ENCODE measurements at places on chromosomes 7 and 10.

GRCh38 chr10:396107-396506 lies 260.9 kb downstream of the ZMYND11 start:
- no peak for DNase-seq

DNA sequence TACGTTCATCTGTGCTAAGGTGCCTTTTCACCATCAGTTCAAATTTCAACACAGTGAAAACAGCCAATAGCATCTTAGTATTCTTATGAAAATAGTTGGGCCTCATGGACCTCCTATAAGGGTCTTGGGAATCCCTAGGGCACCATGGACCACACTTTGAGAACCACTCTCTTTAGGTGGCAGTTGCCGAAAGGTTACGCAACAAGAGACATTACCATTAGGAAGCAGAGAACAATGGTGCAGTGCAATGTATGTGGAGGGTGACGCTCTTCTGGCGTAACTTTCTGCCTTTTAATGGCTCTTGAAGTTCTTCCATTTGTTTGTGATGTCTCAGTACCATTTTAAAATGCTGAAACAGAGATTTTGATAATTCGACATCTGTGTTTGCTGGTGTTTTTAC lies 131.1 kb downstream of the CNNM2 start:
- DNase-seq = no peak

DNA sequence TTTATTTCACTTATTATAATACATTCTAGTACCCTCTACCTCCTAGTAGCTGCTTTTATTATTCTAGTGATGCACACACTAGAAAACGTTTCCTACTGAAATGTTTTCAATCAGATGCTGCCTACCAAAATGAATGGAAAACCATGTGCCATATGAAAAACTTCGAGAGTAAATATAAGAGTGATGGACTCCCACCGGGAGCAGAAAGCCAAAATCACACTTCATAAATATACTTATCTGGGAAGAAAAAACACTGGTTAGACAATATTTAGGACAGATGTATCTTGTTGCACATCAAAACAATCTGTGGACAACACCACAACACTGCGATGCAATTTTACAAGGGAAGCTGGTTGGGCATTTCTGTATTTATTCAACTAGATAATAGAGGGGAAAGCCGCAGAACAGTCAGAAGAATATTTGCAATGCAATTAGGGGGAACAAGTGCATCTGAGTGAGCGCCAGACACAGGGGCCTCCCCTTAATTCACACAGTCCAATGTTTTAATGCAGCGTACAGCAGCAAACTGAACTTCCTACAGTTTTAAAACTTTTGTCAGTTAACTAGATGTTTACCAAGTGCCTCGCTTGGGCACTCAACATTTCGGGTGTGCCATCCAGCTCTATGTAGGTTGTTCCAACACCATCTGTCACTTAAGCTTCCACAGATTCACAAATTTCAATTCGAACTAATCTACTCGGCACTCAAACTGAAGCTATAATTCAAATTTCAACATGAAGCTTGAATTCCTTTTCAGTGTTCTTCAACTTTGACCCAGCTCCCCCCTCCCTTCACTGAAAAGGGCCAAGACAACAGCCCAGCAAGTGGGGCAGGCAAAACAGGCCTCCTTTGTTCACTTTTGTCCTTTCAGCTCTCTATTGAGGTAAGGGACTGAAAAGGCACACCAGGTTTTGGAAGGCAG lies 7.4 kb downstream of the NRCAM start:
- no peak for DNase-seq

DNA sequence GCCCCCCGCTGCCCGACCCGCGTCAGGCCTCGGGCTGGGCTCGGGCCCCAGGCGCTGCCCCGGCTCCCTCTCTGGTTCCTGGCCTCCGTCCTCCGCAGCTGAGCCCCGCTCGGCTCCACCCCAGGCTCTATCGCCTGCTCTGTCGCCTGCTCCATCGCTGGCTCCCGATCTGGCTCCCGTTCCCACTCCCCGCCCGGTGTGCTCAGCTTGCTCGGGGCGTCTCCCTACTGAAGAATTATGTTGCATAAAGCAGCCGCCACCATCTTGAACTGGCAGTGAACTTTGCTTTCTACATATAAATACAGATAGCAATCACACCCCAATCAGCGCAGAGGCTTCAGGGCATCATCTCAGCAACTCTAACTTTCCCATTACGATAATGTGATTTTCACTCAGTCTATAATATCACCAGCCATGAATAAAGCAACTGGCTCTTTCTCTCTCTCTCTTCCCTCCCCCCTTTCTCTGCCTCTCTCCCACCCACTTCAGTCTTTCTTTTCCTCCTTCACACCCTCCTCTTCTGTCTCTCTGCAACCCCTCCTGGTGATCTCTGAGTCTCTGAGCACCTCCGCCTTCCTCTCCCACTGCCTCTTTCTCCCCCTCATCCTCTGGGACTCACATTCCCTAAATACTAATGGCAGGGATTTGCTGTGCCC lies 43.3 kb upstream of the BTRC start:
- DNase-seq = no peak

DNA sequence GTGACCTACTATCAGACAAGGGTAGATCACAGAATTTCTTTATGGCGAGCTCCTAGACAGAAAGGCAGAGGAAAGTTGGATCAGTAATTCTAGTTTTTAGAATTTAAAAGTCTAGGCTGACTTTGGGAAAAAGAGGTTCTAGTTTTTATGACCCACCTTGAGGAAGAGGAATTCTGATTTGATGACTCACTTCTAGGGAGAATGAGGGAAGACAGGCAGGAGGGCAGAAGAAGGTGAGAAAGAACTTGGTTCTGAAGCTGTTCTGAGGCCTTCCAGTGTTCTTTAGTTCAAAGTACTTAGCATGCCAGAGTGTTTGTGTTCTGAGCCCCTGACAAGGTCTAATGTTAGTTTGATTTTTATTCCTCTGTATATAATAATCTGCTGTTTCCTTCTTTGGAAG lies 97.2 kb downstream of the PODXL start:
- no peak for DNase-seq

GRCh38 chr7:3240826-3241430 lies 60.1 kb upstream of the SDK1 start:
- no peak for DNase-seq

DNA sequence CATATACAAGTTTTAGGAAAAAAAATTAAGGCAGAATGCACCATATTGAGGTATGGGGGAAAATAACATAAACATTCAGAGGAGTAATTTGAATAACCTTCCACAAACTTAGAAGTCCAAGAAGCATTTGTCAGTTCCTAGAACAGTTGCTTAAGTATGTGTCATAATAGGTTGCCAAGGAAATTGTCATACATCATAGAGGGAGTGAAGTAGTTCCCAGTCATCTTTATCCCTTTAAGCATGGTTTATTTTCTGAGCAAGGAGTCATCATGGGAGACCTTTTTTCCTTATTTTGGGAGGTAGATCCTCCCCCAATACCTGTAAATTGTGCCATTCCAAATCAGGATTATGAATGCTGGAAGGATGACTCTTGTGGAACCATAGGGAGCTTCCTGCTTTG lies at the start of gene SSMEM1:
SSMEM1 (plus strand) TSS at position 219 of the 400 bp plus-strand sequence; CDS start at position 270, 51 bp downstream.
- no peak for DNase-seq

DNA sequence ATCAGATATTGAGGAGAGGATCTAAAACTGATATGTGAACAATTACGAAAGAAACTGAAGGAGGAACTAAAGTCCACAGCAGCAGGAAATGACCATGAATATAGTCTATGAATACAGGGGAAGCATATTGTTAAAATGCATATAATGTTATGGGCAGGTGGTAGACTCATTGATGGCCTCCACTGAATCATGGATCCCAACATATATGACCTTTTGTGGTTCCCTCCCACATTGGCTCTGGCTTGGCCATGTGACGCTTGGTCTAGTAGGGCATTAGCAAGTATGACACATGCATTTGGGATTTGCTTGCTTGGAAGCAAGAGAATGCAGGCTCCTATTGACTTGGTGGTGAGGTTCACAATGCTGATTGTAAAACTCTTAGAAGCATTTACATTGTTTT lies 55.2 kb upstream of the RAB18 start:
- DNase-seq = no peak

DNA sequence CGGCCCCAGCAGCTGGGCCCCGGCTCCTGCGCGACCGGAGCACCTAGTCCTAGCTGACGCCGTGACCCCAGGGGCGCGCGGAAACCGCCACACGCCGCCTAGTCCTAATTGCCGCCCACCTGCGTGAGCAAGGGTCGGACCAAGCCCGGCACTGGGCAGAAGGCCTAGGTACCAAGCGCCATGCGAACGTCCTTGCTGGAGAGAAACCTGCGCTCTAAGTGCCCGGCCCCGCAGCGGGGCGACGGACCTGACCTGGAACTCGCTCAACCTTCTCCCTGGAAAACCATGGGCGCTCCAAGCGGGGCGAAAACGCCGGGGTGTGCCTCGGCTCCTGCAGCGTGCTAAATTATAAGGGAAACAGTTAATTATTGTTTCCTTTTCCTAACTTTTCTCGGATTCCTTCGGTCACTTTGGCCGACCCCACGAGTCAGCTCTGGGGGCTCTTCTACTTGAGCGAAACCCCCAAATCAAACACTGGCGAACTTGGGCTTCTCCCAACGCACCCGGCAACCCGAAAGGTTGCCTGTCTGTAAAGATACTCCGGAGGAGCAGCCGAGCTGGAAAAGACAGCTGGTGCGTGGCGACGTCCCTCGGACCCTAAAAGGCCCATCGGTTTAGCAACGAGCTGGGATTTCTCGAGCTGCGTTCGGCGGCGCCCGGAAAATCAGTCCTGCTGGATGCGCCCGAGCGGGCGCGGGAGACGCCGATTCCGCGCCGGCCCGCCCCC lies 5.3 kb upstream of the EBF3 start:
- no peak for DNase-seq

DNA sequence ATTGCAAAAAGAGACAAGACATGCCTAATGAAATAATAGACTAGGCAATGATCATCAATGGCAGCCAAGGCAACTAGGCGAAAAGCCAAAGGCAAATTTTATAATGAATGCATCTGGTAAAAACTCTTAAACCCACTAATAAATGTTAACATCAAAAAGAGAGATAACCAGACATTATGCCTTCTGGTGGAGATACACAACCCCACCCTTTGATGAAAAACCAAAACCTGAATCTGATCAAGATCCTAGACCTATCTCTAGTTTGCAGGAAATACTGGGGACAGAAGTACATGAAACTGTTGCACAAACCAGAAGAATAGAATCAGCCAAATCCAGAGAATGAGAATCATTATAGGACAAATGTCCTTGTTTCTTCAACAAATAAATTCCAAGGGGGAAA lies 22.0 kb upstream of the GSAP start:
- DNase-seq = no peak

- DNase-seq = no peak
Observed at GRCh38 chr7:157433628-157434027, 96.8 kb downstream of the DNAJB6 start.

- no peak for DNase-seq
Observed at GRCh38 chr7:44043902-44044301, 600 bp upstream of the DBNL start.

GRCh38 chr7:5634107-5634950 lies 147.1 kb downstream of the RNF216 start:
- no peak for DNase-seq

- DNase-seq = no peak
Observed at GRCh38 chr10:116141855-116142254, 131.2 kb downstream of the GFRA1 start.

DNA sequence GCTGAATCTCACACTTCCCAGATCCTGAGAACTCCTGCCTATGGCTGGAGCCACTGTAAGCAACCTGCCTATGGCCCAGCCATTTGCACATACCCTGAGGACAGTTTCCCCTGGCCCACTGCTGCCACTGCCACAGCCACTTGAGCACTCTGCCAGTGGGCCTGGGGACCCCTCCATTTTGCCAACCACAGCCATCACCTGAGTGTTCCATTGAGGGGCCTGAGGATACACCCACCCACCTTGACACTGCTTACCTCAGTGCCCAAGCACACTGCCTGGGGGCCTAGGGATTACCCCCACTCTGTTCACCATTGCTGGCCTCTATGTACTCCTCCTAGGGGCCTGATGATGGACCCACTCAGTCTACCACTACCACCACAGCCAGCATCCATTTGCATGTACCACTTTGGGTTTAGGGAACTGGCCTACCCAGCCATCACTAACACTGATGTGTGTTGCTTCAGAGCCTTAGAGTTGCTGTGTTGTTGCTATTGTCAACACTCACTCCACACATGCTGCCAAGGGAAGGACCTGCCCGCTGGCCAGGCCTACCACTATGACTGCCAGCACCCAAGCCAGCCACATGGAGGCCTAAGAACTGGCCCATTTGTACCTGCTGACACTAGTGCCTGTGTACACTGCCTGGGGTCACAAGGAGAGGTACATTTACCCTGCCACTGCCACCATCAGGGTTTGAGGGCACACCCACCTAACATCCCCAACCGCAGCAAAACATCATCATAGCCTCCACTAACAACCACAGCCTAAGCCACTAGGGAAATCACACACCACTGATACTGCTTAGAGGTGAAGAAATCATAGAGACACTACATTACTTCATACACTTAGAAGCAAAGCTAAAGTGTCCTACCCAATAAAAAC lies 45.9 kb upstream of the ANTXRL start:
- no peak for DNase-seq

GRCh38 chr10:88974446-88975376 lies 15.9 kb upstream of the FAS start:
- DNase-seq = no peak

GRCh38 chr7:29332875-29333855 lies 138.6 kb downstream of the CHN2 start:
- DNase-seq = no peak

GRCh38 chr7:70071766-70072165 lies 473.5 kb downstream of the AUTS2 start:
- DNase-seq = no peak

- DNase-seq = no peak
Observed at GRCh38 chr7:2373124-2373556, 18.5 kb downstream of the EIF3B start.

DNA sequence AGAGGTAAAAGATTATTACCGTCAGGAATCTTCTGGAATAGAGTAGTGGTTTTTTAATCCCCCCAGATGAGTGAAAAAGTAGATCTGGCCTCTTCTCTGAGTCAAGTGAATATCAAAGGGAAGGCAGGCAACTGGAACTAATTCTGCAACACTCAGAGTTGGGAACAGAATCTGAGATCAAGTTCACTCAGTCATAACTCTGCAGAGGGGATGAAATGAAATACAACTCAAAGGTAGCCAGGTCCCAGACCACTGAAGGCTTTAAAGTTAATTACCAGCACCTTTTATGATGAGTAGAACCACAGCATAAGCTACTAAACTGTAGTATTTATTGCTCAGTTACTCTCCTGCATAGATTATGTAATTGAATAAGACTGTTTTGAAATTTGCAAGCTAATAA lies 455.6 kb upstream of the AKR1E2 start:
- DNase-seq = no peak

DNA sequence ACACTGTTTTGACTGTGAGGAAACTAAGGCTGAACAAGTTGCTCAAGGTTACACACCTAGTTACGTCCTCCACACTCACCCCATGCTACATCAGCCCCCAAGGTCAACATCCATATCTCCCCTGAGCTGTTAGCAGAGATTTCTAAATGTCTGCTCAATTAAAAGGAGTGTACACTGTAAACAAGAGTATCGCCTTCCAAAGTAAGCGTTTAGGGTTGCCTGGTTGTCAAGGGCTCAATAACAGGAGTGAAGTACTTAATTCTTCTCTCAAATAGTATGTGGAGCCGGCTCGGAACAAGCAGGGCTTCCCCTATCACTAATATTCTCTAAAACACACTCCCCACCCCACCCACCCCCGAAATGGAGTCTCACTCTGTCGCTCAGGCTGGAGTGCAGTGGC lies 412.8 kb upstream of the GALNT17 start:
- no peak for DNase-seq
